Naive thymus-derived CD8-positive, alpha-beta T cell (primary cell): ENCODE measurements at places on chromosomes 16 and 17. TPM values are rescaled to one million over a fixed set of nuclear protein-coding genes. Genes with fewer than 3 reads are reported as not detected.

The RARA gene
- total RNA-seq, result 39.2 TPM

DNA sequence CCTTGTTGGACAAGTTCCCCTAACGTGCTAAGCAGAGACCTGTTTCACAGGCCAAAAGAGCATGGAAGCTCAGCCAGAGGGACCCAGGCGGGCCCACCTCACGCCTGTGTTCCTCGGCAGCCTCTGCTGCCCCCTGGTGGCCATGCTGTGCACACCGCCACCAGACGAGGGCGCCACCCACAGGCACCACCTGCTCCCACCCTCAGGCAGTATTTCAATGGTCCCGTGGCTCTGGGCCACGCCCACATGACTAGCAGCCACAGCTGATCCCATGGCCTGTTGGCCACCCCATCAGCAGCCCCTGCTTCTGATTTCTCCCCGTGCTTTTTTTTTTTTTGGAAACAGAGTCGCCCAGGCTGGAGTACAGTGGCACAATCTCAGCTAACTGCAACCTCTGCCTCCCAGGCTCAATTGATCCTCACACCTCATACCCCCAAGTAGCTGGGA is 18.9 kb downstream of the MPG start:
- H3K27ac ChIP-seq, result peak overlapping the region; percentile 11
- H3K27me3 ChIP-seq, result no peaks in the 10 kb centered on the region
- DNase-seq, result peak; percentile 93
- H3K4me1 ChIP-seq, result peaks cover 9% of the 10 kb centered on the region
- no peak overlapping the region for H3K4me3 ChIP-seq
- H3K36me3 ChIP-seq, result no peaks in the 10 kb centered on the region

DNA sequence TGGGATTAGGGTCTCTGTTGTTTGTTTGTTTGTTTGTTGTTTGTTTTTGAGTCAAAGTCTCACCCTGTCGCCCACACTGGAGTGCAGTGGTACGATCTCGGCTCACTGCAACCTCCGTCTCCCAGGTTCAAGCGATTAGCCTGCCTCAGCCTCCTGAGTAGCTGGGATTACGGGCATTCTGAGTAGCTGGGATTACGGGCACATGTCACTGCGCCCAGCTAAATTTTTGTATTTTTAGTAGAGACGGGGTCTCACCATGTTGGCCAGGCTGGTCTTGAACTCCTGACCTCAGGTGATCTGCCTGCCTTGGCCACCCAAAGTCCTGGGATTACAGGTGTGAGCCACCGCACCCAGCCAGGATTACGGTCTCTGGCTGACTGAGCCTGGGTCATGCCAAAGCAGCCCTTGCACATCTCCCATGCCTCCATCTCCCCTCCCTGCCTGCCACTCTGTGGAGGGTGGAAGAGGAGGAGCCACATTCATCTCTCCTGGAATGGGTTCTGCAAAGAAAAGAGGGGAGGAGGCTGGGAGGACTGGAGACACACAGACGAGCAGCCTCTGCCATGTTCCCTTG is 59.2 kb downstream of the BEAN1 start:
- H3K4me3 ChIP-seq, result no peak overlapping the region
- no peaks in the 10 kb centered on the region for H3K36me3 ChIP-seq
- no peak for DNase-seq
- H3K4me1 ChIP-seq, result peaks cover 9% of the 10 kb centered on the region

- H3K4me1 ChIP-seq, result peaks cover 1% of the 10 kb centered on the region
- H3K27ac ChIP-seq, result no peak overlapping the region
- no peaks in the 10 kb centered on the region for H3K36me3 ChIP-seq
- H3K27me3 ChIP-seq, result peaks cover 10% of the 10 kb centered on the region
- no peak overlapping the region for H3K4me3 ChIP-seq
Measured at GRCh38 chr17:7060165-7060891, 16.4 kb upstream of the SLC16A11 start.

DNA sequence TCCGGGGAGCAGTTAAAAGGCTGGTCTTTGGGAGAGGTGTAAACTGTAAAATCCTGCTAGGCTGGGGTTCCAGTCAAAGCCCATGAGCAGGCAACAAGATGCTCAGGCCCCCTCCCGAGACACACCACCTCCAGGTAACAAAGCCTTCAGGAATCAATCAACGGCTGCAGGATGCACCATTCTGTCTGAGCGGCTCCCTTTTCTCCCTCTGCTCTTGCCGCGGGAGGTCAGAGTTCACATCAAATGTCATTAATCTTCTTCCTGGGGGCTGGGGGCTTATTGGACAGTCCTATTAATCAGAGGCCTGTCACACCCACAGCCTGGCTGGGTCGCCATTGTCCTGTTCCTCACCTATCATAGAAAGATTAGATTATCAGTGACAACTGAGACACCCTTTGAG is 11.9 kb upstream of the CCDC182 start:
- no peaks in the 10 kb centered on the region for H3K36me3 ChIP-seq
- DNase-seq, result no peak
- H3K27ac ChIP-seq, result no peak overlapping the region
- H3K27me3 ChIP-seq, result peaks cover 3% of the 10 kb centered on the region
- no peak overlapping the region for H3K4me3 ChIP-seq
- H3K4me1 ChIP-seq, result no peaks in the 10 kb centered on the region

- H3K27ac ChIP-seq, result no peak overlapping the region
- peaks cover 21% of the 10 kb centered on the region for H3K4me1 ChIP-seq
- H3K36me3 ChIP-seq, result no peaks in the 10 kb centered on the region
- DNase-seq, result no peak
Measured at GRCh38 chr16:73151225-73151624, 103.3 kb upstream of the ZFHX3 start.

The ACSM2A gene
- total RNA-seq, result not detected

The ASB16 gene
- not detected for total RNA-seq

- H3K4me3 ChIP-seq, result no peak overlapping the region
- peaks cover 7% of the 10 kb centered on the region for H3K4me1 ChIP-seq
- H3K36me3 ChIP-seq, result no peaks in the 10 kb centered on the region
- H3K27me3 ChIP-seq, result no peaks in the 10 kb centered on the region
Measured at GRCh38 chr16:15682105-15682570, 32.1 kb downstream of the NDE1 start.

The NR1D1 gene
- 18.2 TPM for total RNA-seq

DNA sequence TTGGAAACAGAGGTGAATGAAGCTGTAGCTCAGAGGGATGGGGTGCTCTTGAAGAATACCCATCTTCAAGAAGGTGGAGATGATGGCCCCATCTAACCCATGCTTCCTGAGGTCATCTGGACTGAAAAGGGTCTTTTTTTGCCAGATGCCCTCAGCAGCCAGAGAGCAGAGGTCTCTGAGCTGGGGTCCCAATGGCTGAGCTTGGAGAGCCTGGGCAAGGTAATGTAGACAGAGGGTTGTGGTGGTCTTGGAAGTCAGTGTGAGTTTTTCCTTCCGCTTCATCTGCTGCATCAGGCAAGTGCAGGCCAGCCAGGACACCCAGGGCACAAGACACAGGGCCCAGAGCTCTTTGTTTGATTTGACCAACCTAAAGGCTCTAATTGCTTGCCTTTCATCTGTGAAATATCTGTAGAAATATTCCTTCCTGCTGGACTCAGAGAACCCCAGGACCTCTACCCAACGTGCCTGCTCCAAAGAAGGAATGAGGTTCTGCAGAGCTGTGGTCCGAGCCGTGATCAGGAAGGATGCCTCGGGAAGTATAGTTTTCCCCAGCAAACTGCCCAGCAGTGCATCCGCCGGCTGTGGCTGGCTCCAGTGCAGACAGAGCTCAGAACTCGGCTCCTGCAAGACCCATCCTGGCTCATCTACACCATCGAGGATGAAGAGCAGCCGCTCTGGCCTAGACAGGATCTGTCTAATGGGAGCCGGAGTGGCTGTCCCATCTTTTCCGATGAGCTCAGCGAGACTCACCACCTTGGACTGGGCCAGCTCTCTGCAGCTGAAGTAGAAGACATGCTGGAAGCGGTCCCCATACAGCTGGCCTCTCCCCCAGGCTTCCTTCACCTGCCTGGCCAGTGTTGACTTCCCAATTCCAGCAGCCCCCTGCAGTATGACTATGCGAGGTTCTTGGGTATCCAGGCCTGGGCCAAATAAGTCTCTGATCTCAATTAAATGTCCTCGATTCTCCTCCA is 25.2 kb downstream of the NLRP1 start:
- H3K27ac ChIP-seq, result no peak overlapping the region
- H3K36me3 ChIP-seq, result no peaks in the 10 kb centered on the region
- no peak for DNase-seq
- H3K4me3 ChIP-seq, result no peak overlapping the region

The HID1 gene
- 9.5 TPM for total RNA-seq

DNA sequence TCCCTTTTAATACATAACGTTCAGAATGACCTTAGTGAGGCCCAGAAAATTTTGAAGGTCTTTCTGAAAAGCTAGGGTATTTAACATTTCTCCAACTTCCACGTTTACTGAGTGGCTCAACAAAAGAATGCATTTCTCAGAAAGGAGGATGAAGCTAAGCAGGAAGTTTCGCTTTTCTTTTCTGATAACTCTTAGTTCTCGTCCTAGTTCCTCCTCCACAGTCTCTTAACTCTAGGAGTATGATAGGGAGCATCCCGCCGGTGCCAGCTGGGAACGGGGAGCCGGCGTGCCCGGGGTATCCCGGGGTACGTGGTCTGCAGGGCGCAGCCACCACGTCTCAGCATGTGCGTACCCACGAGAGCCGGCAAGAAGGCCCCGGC is 363 bp downstream of the KARS1 start:
- peaks cover 65% of the 10 kb centered on the region for H3K4me1 ChIP-seq
- H3K27me3 ChIP-seq, result peaks cover 1% of the 10 kb centered on the region
- peak overlapping the region; percentile 100 for H3K4me3 ChIP-seq

The TNFRSF12A gene
- not detected for total RNA-seq

The CTF1 gene
- total RNA-seq, result 1.0 TPM

DNA sequence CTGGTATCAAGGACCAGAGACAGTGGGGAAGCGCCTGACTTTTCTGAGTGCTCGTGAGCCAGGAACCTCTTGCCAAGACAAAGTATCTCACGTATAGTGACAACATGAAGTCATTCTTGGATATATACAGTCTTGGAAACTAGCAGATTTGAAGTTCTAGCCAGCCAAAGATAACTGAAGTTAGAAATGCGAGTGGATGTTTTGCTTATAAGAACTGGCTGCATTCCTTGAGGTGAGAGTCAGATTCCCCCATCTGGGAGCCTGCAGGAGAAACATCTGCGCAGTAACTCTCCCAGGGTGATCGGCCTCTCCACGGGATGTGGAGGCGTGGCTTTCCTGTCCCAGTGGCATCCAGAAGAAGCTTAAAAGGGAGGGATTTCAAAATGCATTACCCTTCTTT is 89.8 kb downstream of the SHISA6 start:
- DNase-seq, result no peak
- H3K36me3 ChIP-seq, result no peaks in the 10 kb centered on the region
- H3K4me1 ChIP-seq, result no peaks in the 10 kb centered on the region
- H3K4me3 ChIP-seq, result no peak overlapping the region

DNA sequence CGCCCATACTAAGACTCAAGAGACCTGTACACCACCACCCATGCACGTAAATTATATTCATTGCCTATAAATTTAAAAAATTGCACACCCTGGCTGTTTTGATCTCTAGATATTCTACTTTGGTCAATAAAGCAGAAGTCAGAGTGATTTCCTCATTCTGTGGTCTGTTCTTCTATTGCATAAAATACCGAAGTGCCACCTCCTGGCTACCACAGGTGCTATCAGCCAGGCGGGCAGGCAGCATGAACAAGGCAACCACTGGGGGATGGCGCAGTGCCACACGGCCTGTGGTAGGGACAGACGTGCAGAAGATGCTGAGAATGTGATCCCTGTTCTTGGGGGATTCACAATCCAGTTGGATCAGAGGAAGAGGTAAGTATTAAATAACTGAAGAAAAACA is 122.3 kb downstream of the CDK5R1 start:
- no peaks in the 10 kb centered on the region for H3K27me3 ChIP-seq
- DNase-seq, result peak; percentile 91
- no peak overlapping the region for H3K27ac ChIP-seq

DNA sequence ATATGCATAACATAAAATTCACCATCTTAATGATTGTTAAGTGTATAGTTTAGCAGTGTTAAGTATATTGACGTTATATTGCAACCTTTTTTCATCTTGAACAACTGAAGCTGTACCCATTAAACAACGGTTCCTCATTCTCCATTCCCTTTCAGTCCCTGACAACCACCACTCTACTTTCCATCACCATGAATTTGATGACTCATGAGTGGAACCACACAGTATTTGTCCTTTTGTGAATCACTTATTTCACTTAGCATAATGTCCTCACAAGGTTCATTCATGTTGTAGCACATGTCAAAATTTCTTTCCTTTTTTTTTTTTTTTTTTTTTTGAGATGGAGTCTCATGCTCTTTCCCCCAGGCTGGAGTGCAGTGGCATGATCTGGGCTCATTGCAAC is 46.0 kb downstream of the HOXB1 start:
- H3K4me1 ChIP-seq, result peaks cover 5% of the 10 kb centered on the region
- DNase-seq, result no peak
- no peak overlapping the region for H3K4me3 ChIP-seq
- no peaks in the 10 kb centered on the region for H3K36me3 ChIP-seq
- H3K27me3 ChIP-seq, result peaks cover 13% of the 10 kb centered on the region

DNA sequence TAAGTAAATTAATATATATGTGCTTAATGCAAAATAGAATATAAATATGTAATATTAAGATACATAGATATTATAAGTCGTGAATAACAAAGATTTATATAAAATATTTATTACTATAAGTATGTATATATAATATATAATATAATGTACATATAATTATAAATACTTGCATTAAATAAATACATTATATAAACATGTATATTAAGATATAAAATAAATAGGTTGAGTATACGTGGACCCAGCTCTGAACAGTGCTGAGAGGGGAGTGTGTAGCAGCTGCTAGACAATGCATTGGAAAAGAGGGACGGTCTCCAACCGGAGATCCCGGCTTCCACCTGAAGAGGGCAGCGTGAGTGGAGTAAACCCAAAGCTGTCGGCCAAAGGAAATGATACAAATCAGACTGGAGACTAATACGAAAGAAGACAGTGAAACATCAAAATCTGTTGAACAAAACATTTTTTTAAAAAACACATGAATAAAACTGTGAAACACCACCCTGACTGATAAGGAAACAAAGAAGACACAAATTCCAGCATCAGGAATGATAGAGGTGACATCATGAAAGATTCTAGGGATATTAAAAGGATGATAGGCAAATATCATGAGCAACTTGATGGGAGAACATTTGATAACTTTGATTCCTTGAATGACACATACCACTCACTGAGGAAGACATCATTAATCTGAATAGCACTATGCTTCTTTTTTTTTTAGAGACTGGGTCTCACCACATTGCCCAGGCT is 125.4 kb upstream of the CHMP6 start:
- DNase-seq, result peak; percentile 31
- H3K4me3 ChIP-seq, result no peak overlapping the region
- peaks cover 38% of the 10 kb centered on the region for H3K4me1 ChIP-seq
- H3K27me3 ChIP-seq, result no peaks in the 10 kb centered on the region
- H3K36me3 ChIP-seq, result peaks cover 17% of the 10 kb centered on the region
